Activated gamma-delta T cell treated with Interleukin-2 at 50 U/mL for 16 hours (primary cell): ENCODE measurements at places on chromosomes 2 and 18.

GRCh38 chr2:132815516-132815915 lies 145.5 kb upstream of the LYPD1 start:
- DNase-seq: no peak

GRCh38 chr2:62215306-62216064 lies 19.6 kb downstream of the B3GNT2 start:
- no peak for DNase-seq

DNA sequence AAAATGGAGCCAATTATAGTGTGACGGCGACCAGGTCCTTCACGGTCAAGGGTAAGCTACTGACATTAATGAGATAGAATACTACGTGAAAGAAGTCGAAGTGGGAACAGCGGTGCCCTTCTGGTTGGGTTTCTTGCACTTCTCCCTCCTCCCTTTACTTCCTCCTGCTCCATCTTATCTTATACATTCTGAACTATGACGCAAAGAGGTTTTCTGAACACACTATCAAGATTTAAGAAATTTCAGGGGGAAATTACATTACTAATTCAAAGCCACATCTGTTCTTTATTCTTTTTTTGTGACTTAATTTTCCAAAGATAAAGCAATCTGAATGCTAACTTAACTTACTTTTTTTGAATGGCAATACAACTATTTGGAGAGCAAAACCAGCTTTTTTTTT lies 14.8 kb upstream of the IL18R1 start:
- DNase-seq: no peak

- no peak for DNase-seq
These were observed 159.0 kb downstream of the ANTXR1 start for GRCh38 chr2:69171897-69172525.

DNA sequence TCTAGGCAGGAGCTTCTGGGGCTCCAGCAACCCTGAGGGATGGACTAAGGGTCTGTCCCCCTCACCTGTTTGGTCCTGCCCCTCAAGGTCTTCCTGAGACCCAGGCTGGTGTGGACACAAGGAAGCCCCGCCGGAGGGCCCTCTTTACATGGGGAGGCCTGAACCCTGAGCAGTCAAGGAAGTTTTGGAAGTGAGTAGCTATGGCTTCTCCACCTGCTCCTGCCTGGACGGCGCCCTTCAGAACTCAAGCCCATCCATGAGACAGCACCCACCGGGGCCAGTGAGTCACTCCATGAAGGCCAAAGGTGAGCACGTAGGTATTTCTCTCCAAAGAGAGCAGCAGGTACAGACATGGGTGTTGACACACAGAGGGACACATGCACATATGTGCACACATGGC lies 98.2 kb upstream of the CTDP1 start:
- no peak for DNase-seq

GRCh38 chr2:36423172-36423571 lies 67.6 kb downstream of the CRIM1 start:
- no peak for DNase-seq

- no peak for DNase-seq
These were observed 23.6 kb downstream of the B4GALT6 start for GRCh38 chr18:31660763-31661162.

DNA sequence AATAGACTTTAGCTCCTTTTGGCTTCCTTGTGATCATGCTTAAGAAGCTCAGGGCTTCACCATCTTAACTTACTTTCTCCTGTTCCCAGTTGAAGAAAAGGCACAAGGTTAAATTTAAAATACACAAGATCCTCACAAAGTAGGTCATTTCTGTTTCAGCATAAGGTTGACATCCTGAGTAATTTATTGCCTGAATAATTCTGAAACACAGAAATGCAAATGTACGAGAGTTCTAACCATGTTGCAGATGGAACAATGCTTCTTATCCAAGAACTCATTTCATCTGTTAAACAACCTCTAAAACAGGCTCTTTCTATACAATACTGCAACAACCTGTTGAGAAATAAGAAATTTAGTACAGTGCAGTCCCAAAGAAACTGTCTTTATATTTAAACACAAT lies 395.2 kb downstream of the BCL11A start:
- DNase-seq: no peak

DNA sequence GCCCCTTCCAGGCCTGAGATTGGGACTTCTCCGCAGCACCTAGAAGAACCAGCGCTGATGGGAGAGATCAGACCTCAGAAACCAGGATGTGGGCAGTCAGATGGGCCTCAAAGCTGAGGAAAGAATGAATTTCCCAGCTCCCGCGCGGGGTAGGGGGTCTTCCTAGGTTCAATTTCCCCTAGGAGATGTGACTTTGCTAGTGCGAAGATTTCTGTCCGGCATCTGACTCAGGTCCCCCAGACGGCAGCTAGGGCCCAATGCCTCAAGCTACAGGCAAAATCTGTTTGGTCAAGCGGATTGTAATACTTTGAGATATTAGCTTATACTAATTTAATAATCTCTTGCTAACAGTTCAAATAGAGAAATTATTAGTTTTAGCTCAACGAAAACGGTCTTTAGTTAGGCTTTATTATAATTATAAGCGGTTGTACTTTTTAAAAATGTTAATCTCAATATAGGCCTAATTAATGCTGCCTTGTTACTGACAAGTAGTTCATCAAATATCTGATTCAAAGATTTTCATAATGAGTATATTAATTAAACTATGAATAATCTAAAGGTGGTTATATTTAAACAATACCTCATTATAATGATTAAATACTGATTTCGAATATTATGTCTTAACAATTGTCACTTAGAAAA lies 5.8 kb downstream of the DLX1 start:
- no peak for DNase-seq

- DNase-seq: no peak
These were observed 5.0 kb downstream of the FKBP7 start for GRCh38 chr2:178473373-178473772.

DNA sequence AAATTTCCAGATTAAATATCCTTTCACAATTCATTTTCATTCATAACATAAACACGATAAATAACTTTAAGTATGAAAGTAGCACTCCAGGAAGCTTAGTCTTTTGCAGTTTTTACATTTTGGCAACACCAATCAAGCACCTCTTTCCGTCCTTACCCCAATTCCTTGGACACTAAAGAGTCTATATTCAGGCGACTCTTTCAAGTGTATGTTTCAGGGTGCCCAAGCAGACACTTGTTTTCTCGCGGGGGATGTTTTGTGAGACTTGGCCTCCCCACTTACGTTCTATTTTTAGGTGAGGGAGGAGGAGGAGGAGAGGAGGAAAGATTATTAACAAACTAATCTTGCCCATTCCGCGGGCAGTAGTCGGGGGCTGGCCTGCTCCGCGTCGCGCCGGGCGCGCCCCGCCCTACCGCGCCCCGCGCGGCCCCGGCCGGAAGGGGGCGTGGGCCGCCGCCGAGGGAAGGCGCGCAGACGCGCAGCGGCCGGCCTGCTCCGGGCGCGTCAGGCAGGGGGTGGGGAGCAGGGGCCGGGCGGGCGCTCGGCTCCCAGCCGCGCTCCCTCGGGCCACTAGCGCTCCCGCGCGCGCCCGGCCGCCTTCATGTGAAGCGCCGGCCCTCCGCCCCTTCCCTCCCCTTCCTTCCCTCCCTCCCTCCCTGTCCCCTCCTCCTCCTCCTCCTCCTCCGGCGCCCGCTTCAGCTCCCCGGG lies at the start of gene ITPRID2:
Gene ITPRID2 (plus strand): TSS at position 473 of the 708 bp plus-strand sequence. CDS start 337 bp downstream, outside the sequence.
- DNase-seq: peak; percentile 49

DNA sequence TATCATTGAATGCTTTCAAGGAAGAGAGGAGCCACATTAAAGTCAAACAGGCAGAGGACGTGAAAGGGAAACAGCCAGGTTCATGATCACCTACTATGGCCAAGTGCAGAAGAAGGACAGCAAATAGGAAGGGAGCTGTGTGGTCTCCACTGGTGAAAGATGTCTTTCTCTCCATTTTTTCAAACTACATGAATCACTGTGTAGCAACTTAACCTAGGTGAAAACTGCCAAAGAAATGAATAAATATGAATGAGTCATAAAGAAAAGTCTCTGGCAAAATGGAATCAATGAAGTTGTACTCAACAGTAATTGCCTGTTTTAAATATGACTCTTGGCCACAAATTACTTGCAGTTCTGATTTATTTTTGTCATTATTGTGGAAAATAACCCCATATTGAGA lies 452.6 kb upstream of the PKDCC start:
- DNase-seq: no peak

- DNase-seq: no peak
These were observed 15.9 kb upstream of the SEC11C start for GRCh38 chr18:59123588-59124369.

DNA sequence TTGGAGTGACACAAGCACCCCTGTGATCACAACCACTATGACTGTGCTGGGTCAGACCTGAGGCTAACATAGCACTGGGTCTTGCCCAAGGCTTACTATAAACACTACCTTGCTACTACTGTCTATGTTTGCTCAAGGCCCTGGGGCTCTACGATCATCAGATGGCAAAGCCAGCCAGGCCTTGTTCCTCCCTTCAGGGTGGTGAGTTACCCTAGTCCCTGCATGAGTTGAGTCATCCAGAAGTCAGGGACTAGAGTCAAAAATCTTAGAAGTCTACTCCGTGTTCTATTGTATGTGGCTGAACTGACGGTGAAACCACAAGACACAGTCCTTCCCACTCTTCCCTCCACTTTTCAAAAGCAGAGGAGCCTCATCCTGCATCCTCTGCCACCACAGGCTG lies 551.2 kb upstream of the FSIP2 start:
- no peak for DNase-seq

GRCh38 chr2:23769364-23769763 lies 157.6 kb downstream of the ATAD2B start:
- DNase-seq: no peak

GRCh38 chr2:172323256-172323655 lies 104.1 kb upstream of the ITGA6 start:
- no peak for DNase-seq

- no peak for DNase-seq
These were observed 260.0 kb upstream of the SIX2 start for GRCh38 chr2:45269149-45269793.

- DNase-seq: no peak
These were observed 2.3 kb downstream of the FKBP1B start for GRCh38 chr2:24051833-24052232.

- no peak for DNase-seq
These were observed 4.9 kb downstream of the STAT4 start for GRCh38 chr2:191145769-191146471.

DNA sequence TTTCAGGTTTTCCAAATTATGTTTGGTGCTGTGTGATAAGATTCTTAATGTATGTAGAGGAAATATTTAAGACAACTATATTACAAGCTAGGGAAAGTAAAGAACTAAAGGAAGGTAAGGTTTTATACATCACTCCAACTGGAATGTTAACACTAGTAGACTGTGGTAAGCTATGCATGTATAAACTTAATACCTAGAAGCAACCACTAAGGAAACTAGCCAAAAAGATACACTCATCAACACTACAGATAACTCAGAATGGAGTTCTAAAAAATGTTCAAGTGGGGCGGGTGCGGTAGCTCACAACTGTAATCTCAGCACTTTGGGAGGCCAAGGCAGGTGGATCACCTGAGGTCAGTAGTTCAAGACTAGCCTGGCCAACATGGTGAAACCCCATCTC lies 37.8 kb upstream of the MALL start:
- no peak for DNase-seq

DNA sequence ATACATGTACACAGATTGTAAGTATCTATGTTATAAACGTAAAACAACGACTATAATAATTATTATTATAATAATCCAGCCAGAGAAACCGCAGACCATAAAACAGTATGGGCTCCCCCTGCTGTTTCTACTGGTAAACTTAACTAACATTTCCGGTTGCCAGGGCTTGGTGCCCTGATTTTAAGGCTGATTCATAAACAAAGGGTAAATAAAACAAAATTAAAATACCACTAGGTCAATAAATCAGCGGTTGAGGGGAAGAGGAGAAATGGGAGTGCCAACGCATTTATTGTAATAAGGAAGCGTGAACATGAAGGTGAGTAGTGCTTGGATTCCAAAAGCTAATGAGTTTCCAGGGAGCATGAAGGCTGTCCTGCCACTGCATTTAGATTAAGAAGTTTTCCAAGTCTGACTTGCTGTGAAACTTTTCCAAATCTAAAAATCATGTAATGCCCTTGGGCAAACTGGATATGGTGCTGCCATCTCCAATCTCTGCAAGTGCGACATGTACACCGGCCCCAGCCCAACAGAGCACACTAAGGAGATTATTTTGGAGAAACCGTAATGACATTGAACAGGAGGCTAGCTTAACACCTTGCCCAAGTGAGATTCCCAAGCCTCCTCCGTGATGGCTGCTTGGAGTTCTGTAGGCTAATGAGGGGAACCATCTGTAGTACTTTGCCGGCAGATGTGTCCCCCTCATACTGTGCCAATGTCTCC lies 50.7 kb upstream of the HNRNPA3 start:
- DNase-seq: no peak

- DNase-seq: no peak
These were observed 188.4 kb downstream of the MYO5B start for GRCh38 chr18:50006470-50007046.

DNA sequence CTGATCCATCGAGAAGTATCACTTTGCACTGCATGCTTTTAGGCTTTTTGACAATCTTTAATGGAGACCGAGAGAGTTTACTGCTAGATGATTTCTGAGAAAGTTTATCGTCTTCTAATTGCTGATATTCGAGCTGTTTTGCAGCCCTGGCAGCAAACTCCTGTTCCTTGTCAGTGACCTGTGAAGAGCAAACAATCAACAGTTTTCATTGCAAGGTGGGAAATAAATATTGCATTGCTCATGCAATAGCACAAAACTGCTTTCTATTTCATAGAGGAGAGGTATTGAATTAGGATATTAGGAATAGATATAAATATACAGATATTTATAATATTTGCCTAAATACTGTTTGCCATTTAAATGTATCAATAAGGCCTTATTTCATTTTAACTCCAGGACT lies 65.5 kb downstream of the EPB41L3 start:
- DNase-seq: no peak

GRCh38 chr2:47520825-47521665 lies 118.1 kb downstream of the MSH2 start:
- DNase-seq: peak; percentile 66

DNA sequence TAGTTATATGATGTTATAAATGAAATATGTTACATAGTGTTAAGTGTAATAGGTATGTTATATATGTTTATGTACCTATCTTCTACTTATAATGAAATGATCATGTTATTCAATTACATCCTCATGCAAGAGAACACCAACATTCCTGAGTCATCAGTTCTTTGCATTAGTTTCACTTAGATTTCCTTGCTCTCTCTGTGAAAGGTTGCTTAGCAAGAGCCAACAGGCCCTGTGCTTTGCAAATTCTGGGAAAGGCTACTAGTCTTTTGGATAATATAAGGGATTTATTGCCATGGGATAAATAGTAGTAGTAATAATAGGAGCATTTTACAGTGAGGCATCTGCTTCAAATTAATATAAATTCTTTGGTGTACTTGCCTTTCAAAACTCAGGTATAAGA lies 274.8 kb downstream of the SP3 start:
- DNase-seq: no peak

DNA sequence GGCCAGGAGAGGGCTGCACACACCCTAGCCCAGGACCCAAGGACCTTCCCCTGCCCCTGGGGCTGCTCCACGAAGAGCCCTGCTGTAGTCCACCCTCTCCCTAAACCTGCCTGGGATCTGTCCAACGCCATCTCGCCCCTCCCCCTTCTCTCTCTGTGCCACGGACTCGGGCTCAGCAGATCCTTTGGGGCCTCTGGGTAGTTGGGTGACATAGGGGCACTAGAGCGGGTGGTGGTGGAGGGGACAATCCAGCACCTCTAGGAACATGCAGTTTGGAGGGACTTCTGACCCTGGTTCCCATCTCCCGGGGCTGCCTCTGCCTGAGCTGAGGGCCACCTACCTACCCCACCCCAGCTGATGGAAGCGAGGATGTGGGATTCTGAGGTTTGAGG lies 7.3 kb upstream of the CRYBA2 start:
- DNase-seq: no peak
